Suppressor macrophage (primary cell): ENCODE measurements at places on chromosomes 2 and 18.

DNA sequence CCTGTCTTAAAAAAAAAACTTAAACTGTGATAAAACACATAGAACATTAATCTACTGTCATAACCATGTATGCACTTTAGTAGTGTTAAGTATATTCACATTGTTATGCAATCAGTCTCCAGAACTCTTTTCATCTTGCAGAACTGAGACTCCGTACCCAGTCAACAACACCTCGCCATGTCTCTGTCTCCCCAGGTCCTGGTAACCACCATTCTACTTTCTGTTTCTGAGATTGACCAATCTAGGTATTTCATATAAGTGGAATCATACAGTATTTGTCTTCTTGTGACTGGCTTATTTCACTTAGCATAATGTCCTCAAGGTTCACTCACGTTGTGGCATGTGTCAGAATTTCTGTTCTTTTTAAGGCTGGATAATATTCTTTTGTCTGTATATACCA is 290.8 kb upstream of the CXCR4 start:
- DNase-seq = no peak

DNA sequence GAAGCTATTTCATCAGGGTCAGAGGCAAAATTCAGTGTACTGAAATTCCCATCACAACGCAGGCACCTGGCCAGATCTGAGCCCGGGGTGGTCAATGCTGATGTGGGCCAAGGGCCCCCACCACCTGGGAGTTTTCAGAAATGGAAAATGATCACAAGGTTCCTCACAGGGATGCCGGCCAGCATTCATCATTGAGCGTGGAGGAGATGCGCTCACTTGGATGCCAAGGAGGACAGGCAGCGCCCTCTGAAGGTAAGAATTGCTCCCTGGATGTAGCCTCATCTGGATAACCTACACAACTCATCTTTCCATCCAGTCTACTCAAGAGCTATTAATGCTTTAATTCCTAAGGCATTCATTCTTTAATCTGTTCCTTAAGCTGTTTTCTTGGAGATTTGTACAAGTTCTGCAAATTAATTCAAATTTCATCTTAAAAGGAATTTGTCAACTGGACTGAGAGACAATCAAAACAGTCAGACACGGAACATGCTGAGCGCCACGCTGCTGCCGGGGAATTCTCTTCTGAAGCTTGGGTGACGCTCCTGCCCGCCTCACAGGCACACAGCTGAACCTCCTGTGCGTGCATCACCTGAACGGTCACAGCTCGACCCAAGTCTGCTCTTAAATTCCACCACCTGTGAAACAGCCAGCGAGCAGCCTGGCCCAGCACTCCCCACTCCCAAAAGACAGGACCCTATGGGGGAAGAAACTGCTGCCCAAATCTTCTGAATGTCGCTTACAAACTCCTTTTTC is 206.7 kb downstream of the HDAC4 start:
- DNase-seq = no peak

- no peak for DNase-seq
Measured at GRCh38 chr2:163601377-163601776, 134.4 kb downstream of the FIGN start.

GRCh38 chr2:20771299-20771698 is 51.6 kb downstream of the LDAH start:
- no peak for DNase-seq

DNA sequence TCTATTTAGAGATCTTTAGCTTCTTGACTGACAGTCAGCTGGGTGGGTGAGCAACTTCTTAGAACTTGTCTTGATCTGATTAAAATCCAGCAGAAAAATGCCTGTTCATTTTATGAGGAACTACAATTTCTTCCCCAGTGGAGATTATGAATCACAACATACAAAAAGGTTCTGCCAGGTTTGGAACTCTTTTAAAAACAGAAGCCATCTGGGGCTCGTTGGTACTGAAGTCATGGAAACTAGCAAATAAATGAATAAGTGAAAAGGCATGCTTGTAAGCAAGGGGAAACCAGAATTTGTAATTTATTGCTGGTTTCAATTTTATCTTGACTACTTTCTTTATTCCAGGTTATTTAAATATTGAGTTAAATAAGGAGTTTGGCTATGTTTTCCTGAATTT is 767.4 kb downstream of the MBD2 start:
- no peak for DNase-seq
